CD4-positive, alpha-beta T cell treated with Interleukin-2 at 100 ng/mL for 4 hours (primary cell): ENCODE measurements at places on chromosomes 2 and 18.

GRCh38 chr2:69798290-69798908, 31.1 kb upstream of the GMCL1 start:
- no peak for DNase-seq

DNA sequence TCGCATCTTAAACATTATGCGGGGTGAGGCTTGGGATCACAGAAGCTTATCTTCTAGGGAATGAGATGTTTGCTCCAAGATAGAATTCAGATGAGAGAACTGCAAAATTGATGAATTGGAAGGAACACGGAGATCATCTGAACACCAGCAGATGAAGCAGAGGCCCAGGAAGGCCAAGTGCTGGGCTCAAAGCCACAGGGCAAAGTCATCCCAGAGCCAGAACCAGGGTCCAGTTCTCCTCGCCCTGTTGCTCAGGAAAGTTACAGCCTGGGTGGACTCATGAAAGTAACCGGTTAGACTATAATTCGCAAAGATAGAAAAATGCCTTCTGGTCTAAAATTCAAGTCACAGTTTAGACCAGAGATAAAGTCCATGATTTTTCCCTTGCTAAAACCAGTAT, 456.1 kb upstream of the ID2 start:
- DNase-seq, result no peak

GRCh38 chr2:71884303-71885042, 263.2 kb downstream of the CYP26B1 start:
- DNase-seq, result no peak

- DNase-seq, result no peak
Observed at GRCh38 chr18:3877678-3878077, 427.7 kb downstream of the TGIF1 start.

GRCh38 chr18:31426021-31426420, 21.5 kb upstream of the DSG3 start:
- DNase-seq, result no peak

DNA sequence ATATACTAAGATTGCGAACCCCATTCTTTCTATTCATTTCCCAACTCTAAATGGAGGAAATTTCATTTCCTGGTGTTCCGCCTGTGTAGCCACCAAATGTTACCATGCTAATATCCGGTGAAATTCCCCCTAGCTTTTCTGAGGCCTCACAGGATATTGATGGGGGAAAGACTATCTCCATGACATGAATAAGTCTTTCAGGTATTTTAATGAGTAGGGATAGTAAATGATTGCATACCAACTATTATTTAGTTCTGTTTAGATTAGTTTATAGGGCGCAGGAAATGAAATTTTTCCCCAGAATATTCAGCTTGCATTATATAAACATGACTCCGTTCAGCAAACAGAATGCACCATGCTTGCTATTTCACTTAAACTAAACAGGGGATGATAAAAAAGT, 55.4 kb downstream of the COL5A2 start:
- no peak for DNase-seq

GRCh38 chr18:35179906-35180305, 60.9 kb upstream of the ZNF397 start:
- DNase-seq, result no peak
